Activated CD4-positive, alpha-beta T cell treated with anti-CD3 and anti-CD28 coated beads, Interleukin-2, Interleukin-4, amounts not matched to agents 100 ng/mL and 50 ng/mL, durations not matched to agents 16 hours and 8 hours (primary cell): ENCODE measurements at places on chromosomes 7 and 10.

GRCh38 chr7:93382362-93382761 lies 150.2 kb downstream of the VPS50 start:
- no peak for DNase-seq

DNA sequence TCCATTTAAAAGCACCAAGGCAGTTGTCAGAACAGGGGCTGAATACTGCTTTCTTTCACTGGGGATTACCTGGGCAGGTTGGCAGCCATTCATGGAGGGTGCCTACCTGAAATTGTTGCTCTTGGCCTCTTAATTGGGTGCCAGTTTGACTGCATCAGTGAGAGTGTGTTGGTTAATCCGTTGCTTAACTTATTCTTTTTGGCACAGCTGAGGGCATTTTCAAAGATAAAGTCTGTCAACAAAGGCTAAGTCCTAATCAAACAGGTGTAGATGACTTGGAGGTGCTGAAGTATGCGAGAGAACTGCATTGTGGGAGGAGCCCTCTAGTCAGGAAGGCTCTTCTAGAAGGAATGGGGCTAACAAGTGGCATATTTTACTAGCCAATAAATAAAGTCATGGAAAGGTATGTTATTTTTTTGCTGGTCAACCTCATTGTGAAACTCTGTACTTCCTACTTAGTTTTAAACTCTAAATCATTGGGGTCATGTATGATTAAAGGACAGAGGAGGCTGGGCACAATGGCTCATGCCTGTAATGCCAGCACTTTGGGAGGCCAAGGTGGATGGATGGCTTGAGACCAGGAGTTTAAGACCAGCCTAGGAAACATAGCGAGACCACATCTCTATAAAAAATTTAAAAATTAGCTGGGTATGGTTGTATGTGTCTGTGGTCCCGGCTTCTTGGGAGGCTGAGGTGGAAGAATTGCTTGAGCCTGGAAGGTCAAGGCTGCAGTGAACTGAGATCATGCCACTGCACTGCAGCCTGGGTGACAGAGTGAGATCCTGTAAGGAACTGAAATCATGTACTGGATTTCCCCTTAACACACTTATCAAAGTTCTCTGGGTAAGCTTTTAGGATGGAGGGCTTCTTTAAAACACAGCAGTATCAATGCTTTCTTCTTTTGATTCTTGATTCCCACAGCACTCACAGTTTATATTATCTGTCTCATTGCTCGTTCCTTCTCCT lies 134.1 kb downstream of the LRMDA start:
- DNase-seq, result no peak

- DNase-seq, result no peak
Observed at GRCh38 chr7:29853072-29853471, 46.8 kb downstream of the WIPF3 start.

DNA sequence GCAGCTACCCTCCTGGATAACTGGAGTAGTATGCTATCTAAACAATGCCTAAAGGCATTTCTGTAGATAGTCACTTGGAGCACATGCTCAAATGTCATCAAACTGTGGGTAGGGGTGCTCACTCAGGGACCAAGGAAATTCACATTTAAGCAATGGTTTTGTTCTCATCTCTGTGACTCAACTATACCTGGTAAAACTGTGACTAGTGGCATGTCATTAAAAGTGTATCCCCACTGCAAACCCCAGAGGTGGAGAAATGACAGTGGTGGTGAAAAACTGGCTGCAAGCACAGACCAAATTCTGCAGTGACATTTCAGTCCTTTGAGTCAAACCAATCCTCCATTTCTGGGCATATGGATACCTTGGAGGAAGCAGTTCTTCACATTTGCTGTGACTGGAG lies 134.2 kb upstream of the EFCAB10 start:
- peak; percentile 22 for DNase-seq

DNA sequence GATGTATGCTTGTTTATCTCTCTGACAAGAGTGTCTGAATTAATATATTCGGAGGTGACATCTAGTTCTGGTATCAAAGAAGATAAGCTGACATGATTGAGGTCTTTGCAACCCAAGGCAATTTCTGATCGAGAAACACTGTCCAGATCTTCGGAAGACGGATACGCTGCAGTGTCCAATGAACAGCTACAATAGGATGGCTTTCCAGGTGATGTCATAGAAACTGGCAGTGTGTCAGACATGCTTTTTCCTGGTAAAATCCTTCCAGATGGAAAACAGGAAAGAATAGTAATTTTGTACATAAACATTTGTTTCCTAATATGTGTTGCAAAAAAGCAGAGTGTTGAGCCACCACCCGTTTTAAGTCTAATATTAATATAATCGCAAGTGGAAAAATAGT lies 33.4 kb downstream of the VWDE start:
- no peak for DNase-seq

GRCh38 chr7:29255906-29256692 lies 61.5 kb downstream of the CHN2 start:
- DNase-seq, result no peak

- DNase-seq, result no peak
Observed at GRCh38 chr7:37912756-37913155, 3.9 kb downstream of the SFRP4 start.

GRCh38 chr7:127817466-127817865 lies 165.5 kb downstream of the SND1 start:
- DNase-seq, result no peak

DNA sequence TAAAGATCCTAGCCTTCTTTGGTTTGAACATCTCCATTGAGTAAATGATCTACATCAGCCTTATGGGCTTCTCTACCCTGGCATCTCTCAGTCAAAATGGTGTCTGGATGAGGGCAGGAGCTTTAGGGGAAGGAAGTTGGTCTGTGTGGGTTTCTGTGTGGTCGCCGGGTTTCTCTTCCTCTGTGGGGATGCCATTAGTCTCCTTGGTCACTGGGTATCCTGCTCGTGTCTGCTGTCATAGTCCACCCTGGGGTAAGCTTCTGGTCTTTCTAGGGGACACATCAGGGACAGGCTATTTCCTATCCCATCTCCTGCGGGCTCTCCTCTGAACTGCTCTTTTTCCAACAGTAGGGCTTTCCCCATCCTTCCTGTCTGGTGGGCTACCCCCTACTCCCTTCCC lies 150.3 kb upstream of the NPY start:
- no peak for DNase-seq

- DNase-seq, result no peak
Observed at GRCh38 chr7:131921016-131921415, 364.6 kb upstream of the PODXL start.

GRCh38 chr7:54769203-54769602 lies 10.2 kb upstream of the SEC61G start:
- DNase-seq, result no peak

- no peak for DNase-seq
Observed at GRCh38 chr7:115477193-115477651, 553.3 kb downstream of the TFEC start.

DNA sequence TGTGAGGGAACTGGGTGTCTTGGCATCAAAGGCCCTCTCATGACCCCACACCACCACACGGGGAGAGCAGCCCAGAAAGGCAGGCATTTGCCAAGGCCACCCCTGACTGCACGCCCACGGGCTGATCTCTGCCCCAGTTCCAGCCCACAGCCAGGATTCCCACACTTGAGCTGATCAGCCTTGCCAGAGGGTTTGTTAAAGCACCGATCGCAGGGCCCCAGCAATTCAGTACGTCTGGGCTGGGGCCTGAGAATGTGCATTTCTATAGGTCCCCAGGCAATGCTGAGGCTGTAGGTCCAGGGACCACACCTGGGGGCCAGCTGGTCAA lies 103.9 kb downstream of the TNS3 start:
- DNase-seq, result no peak

- no peak for DNase-seq
Observed at GRCh38 chr10:79070606-79071395, 2.0 kb downstream of the ZMIZ1 start.

GRCh38 chr10:77837248-77837924 lies 89.2 kb downstream of the DLG5 start:
- peak; percentile 87 for DNase-seq

DNA sequence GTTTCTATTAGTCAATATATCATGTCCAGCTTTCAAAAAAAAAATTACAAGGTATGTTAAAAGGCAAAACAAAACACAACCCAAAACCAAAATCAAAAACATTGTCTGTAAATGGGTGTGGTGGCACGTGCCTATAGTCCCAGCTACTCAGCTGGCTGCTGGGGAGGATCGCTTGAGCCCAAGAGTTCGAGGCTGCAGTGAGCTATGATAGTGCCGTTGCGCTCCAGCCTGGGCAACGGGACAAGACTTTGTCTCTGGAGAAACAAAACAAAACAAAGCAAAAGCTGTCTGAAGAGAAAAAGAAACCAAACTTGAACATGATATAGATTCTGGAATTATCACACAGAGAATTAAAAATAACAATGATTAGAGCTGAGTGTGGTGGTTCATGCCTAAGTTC lies 10.3 kb upstream of the CPA5 start:
- no peak for DNase-seq

- no peak for DNase-seq
Observed at GRCh38 chr7:106139265-106140251, 27.4 kb upstream of the SYPL1 start.
